ENCODE measurements at places on chromosomes 4 and X.

- DNase-seq, result no peak
Measured at GRCh38 chrX:12868747-12869146, 1.9 kb downstream of the TLR7 start.

- no peak for DNase-seq
Measured at GRCh38 chr4:167210166-167210565, 24.1 kb downstream of the SPOCK3 start.

- no peak for DNase-seq
Measured at GRCh38 chr4:156865451-156865850, 106.1 kb downstream of the PDGFC start.

- DNase-seq, result no peak
Measured at GRCh38 chr4:80312124-80312523, 23.4 kb upstream of the CFAP299 start.

- no peak for DNase-seq
Measured at GRCh38 chr4:23931489-23931830, 41.6 kb upstream of the PPARGC1A start.

GRCh38 chr4:2934077-2934812 lies 29.0 kb downstream of the NOP14 start:
- DNase-seq, result peak; percentile 62

DNA sequence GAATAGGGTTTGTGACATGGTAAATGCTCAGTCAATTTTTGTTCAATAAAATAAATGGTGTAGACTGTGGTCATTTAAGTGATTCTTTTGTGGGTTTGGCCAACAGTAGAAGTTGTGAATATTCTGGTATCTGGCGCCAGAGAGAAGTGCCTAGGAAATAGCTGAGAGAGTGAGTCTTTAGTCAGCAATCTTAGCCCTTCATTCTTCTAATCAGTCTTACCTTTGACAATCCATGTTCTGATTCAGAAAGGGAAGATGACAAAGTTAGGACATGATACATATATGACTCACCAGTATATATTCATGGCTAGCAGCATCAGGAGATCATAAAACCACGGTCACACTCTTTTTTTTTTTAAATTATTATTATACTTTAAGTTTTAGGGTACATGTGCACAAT lies 141.8 kb upstream of the PCDH18 start:
- DNase-seq, result no peak

DNA sequence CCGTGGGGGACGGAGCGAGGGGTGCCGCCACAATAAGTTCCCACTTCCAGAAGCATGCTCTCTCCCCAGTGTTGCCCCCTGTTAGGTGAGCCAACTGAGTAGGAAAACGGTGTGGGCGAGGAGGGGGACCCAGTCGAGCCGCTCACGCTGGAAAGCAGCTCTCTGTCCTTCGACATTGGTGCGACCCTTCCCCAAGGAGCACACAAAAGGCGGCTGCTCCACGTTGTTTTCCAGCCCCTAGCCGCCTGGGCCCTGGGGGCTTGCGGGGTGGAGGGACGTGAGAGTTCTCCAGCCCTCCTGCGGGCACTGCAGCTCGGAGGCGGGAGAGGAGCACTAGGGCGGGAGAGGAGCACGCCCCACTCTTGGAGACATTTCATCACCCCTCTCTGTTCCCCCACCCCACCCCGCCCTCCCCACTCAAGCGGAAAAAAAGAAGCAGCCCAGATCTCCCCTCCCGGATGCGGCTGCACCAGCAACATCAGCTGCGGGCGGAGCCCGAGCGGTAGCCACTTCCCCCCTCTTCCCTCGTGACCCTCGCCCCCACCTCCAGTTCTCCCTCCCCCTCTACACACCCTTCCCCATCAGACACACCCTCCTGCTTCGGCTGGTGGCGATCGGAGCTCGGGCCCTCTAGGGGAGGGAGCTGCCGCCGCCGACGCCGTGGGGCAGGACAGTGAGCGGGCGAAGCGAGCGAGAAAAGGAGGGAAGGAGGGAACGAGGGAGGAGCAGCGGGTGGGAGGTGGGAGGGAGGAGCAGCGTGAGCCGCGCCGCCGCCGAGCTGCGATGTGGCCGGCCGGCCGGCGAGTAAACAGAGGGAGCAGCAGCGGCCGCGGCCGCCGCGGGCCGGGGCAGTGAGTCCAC lies at the start of gene DOCK11:
TSS of gene DOCK11 (plus strand) at position 755 of the 861 bp plus-strand sequence. CDS start 157 bp downstream, outside the sequence.
- DNase-seq, result peak; percentile 56
